ENCODE measurements at places on chromosomes 4 and X.

DNA sequence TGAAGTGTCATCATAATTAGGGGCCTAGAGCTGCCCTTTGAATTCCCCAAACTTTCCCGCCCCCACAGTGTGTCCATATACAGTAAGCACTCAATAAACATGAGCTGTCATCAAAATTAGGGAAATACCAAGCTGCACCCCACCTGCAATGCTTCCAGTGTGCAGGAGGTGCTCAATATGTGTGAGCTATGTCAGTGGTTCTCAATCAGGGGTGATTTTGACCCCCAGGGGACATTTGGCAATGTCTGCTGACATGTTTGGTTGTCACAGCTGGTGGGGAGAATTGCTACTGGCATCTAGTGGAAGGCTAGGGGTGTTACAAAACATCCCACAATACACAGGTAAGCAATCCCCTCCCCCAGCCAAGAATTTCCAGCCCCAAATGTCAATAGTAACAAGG lies 748 bp downstream of the CFP start:
- no peak for DNase-seq

DNA sequence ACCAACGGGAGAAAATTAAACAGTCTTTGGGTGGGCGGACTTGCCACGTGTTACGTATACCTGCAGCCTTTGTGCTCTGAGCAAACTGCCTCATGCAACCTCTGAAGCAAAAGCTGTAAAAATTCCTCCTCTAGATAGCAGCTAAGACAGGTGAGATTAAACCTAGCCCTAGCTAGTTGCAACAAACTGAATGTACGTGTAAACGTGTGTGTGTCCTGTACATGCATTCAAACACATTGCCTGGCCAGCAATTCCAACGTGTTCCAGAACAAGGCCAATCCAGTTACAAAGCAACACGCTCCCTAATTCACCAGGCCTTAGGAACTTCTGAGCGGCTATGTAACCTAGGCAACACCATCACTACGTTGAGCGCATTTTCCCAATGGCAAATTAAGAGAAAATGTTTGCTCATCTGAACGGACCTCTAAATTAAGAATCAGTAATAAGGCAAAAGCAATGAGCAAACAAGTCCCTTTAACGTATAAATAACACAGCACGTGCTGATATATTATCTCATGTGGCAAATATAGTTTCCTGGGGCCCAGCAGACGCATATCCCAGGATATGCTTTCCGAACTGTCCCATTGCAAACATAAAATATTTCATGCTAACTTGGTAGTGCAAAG lies 792 bp downstream of the PPID start:
- DNase-seq: peak; percentile 39

GRCh38 chr4:81639248-81639647 lies 167.5 kb upstream of the RASGEF1B start:
- DNase-seq: no peak

DNA sequence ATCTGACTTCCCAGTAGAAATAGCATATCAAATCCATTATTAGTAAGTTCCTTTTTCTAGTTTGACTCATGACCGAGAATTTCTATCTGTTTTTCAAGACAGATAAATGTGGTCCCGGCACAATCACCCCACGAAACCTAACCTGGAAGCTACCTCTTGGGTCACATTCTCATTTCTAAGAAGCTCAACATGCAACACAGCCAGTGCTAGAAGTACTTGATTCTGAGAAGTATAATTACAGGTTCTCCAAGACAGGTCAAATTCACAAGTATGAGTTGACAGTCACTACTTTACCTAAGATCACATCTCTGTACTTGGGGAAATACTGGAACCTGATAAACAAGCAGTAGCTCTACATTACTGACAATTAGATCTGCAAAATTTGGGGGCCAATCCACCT lies 54.0 kb upstream of the PLAC1 start:
- no peak for DNase-seq

DNA sequence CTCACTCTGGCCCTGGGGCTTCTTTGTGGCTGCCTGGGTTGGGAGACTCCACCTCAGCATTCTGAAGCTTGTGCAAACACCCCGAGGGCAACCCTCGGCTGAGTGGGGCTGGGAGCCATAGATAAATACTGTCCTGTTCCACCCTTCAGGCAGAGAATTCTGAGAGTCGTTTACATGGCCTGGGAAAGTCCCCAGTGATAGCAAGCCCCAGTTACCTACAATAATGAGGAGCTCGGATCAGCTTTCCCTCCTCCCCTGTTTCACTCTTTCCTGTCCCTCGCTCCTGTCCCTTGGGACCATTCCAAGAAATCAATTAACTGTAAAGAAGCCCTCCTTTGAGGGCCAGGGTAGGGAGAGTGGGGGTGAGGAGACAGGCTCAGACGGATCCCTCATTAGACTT lies 31.6 kb upstream of the DDX3X start:
- no peak for DNase-seq
